ENCODE measurements at places on chromosomes 6 and 20. TPM values are rescaled to one million over a fixed set of nuclear protein-coding genes. Genes with fewer than 3 reads are reported as not detected.

Gene HLA-F
- 40.4 TPM for total RNA-seq

Gene DLL1
- 6.4 TPM for total RNA-seq

Gene TSPO2
- total RNA-seq = not detected

DNA sequence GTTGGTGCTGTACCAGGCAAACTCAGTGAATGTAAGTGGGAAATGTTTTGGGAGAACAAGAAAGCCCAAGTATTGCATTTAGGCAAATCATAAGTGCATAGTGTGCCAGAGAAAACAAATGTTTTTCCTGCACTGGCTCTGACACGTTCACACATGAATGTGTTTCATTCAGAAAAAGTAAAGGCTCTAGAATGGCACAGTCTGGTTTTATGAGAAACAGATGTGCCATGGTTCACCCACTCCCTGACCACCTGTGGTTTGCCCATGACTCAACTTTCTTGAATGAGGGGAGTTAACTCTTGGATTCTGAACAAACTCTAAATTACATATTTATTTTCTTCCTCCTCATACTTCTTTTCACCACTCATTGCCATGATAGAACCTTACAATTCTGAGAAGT lies 126.9 kb downstream of the KCNQ5 start:
- no peak for DNase-seq

DNA sequence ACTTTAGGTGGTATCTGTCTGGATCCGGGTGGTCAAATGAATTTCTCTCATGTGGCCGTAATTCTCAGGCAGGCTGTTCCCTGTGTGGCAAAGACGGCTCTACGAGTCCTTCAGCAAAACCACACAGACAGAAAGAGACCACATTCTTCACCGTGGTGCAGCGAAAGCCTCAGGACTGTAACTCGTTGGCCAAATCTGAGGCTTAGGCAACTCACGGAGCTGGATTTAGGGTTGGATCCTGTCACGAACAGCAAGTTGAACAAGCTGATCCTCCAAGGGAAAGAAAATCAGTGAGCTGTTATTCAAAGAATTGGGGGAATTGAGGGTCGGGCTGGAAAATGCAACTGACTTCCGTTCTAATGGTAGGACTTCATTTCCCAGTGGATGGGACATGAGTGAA lies 167.4 kb downstream of the ZMYND8 start:
- no peak for DNase-seq

DNA sequence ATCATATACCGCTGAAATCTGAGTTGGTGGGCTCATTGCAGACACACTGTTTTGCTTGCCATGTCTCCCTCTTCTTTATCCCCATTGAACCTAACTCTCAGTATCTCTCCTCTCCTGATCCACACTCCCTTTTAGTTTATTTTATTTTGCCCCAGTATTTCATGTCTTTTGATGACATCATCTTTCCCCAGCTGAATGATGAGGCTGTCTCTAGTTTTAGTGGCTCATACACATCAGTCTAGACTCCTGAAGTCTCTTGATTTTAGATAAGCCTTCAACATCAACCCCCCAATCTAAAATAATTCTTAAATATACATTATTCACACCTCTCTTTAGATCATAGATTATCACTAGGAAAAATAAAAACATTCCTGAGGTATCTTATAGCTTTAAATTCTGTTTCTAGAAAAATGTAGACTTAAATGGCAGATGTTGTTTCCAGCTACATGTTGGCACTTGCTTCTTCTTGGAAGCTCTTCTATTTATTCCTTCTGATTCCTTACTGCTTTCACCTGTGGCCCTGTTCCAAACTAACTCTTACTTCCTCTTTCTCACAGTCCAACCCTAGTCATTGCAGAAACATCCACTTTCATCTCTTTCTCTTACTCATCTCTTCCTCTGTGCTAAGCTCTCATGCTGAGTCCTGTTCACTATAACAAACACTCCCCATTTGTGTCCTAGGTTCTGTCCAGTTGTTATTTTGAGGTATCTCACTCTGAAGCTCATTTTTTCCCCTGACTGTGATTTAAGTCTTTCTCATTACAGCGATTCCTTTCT lies 191.9 kb upstream of the SLC35B3 start:
- no peak for DNase-seq

GRCh38 chr20:55761100-55761499 lies 244.2 kb downstream of the CBLN4 start:
- no peak for DNase-seq

DNA sequence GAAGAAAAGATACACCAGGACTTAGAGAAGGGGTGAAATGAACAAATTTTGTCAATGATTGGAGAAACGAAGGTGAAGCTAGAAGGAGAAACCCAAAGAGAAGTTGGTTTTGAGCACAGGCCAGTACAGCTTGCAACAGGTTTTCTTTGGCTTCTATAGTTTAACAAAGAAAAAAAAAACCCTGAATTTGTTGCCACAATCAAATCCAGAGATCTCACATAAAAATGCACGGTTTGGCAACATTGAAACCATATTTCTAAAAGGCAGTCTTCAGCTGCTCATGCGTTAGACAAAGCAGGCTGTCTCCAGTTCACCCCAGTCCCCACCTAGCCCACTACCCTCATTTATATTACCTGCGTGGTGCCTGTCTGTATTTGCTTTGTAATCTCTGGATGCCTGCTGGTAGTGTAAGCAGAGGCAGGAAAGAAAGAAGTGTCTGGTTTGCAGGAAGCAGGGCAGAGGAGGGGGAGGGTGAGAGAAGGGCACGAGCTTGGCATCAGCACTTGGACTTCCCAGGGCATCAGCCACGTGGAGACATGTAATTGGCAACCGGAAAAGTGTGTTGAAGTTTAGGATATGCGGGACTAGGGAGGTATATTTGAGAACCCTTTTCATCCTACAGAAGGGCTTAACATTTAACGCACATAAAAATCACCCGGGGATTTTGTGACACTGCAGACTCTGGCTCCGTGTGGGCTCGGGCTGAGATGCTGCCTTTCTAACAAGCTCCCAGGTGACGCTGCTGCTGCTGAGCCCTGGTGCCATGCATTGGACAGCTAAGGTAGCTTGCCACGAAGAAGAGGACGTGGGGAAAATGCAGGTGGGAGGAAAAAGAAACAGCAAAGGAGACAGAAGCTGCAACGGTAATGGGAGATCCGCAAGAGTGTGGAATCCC lies 14.4 kb downstream of the PFDN4 start:
- DNase-seq = no peak
